ENCODE measurements at places on chromosomes 5 and 9.

GRCh38 chr5:32087086-32088082 lies 86.7 kb downstream of the GOLPH3 start:
- DNase-seq, result no peak

DNA sequence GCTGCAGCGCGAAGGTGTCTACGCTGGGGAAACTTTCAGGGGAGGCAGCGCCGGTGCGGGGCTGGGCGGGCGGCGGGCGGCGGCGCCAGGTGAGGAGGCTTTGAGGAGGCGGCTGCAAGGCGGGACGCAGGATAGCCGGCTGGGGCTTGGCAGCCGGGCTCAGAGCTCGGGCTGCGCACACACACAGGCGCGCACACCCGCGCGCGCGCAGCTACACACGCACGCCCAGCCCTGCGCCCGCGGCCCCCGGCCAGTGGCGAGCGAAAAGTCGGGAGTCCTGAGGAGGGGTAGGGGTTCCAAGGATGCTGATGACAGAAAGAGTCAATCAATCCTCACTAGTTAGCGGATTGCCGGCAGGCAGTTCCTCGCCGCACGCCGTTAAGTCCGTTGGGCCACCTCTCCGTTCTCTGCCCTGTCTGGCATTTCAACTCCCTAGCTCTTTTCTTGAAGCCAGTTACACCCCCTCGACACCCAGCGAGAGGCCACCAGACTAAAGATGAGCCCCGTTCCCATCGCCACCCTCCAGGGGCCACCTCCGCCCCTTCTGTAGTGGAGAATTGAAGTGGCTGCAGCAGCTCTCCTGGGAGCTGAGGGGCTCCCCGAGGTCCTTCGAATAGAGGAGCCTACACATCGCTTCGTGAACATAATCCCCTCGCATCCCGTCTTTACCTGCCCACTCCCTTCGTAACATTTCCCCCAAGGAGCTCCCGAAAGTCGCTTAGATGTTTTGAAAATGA lies 1640.3 kb upstream of the C9orf72 start:
- DNase-seq, result peak; percentile 60

GRCh38 chr5:10662083-10662482 lies 98.2 kb downstream of the ANKRD33B start:
- no peak for DNase-seq

DNA sequence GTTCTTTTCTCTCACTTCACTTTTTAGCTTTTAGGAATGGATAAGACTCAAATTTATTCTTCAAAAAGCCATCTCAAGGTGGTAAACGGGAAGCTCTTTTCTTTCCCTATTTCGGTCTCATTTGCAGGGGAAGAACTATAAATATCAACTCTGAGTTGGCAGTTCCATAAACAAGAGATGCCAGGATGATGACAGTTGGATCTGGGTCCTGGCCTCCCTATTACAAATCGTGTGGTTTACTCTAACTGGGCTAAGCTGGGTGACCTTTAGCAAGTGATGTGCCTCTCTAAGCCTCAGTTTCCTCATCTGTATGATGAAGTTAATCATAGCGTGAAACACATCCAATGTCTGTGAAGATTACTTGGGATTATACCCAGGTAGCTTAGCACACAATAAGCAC lies 44.2 kb downstream of the TLE4 start:
- no peak for DNase-seq

DNA sequence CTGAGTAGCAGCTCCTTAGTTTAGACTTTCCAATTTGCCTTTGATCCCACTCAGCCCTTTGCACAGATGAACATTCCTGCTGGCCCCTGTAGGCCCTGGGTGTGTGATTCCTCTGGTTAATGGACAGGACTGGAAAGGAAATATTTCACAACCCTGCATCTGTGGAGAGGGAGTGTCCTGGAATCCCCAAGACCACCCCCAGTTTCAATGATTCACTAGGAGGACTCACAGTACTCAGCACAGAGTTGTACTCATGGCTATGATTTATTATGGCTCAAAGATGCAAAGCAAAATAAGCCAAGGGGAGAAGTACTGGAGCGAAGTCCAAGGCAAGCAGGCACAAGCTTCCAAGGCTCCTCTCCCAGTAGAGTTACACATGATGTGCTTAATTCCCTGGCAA lies 42.4 kb upstream of the TJP2 start:
- no peak for DNase-seq

- DNase-seq, result no peak
Measured at GRCh38 chr5:119037496-119038215, 33.2 kb upstream of the DMXL1 start.

DNA sequence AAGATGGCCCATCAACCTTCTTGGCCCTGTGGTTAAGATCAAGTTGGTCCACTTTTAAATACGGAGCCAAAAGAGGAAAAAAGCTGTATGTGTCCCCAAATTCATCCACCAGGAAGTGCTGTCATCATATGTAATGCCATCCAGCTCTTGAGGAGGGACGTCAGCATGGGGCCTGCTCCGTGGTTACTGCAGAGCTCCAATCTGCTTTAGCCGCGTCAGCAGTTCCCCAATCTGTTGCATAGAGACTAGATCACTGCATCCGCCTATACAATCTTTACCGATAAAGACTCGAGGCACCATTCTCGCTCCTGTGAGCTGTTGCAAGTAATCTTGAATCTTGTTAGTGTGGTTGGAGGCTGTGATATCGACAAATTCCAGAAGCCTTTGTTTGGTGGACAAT lies 65.7 kb downstream of the GABRA6 start:
- DNase-seq, result no peak

GRCh38 chr5:9766581-9766980 lies 136.4 kb upstream of the TAS2R1 start:
- DNase-seq, result no peak

DNA sequence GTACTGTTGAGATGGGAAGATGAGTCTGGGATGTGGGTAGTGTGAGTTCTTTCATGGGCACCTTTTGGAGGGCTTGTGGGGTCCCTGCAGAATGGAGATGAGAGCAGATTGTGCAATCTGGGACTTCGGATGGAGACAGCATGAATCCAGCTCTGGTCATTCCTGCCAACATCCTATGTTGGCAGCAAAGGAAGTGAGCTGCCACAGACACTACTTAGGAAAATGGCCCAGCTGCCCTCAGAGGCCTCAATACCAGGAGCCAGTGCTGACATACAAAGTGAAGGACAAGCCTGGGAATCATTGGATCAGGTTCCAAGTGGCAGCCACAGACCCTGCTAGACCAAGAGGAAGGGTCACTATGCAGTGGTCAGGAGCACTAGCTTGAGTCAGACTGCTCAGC lies 402.8 kb downstream of the CDK5RAP2 start:
- no peak for DNase-seq

DNA sequence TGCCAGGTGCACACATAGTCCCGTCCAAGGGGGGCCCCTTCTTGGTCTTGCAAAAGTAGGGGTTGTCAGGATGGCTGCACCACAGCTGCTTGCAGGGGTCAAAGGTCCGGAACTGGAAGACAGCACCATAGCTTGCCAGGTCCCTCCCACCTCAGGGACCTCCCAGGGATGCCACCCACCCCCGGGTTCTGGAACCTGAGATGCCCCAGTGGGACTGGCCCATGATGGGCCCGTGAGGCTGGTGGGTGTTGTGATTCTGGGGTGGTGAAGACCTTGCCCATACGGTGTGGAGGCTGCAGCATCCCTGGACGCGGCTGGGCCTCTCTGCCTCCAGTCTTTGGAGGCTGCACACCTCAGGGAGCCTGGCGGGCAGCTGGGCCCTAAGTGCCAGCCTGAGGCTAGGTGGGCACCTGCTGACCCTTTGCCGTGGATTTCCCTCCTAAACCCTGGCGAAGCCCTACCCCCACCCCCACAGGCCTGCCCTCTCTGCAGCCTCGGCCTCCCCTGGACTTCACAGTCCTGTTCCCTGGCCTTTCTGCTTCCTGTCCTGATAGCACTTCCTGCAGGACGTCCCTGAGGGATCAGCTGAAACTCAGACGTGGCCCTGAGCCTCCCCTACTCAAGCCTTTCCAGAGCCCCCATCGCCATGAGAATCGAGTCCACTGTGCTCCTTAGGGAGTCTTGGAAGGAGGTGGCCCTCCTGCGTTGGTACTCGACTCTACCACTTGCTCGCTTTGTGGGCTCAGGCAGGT lies 92.1 kb downstream of the ZNF354C start:
- DNase-seq, result no peak

DNA sequence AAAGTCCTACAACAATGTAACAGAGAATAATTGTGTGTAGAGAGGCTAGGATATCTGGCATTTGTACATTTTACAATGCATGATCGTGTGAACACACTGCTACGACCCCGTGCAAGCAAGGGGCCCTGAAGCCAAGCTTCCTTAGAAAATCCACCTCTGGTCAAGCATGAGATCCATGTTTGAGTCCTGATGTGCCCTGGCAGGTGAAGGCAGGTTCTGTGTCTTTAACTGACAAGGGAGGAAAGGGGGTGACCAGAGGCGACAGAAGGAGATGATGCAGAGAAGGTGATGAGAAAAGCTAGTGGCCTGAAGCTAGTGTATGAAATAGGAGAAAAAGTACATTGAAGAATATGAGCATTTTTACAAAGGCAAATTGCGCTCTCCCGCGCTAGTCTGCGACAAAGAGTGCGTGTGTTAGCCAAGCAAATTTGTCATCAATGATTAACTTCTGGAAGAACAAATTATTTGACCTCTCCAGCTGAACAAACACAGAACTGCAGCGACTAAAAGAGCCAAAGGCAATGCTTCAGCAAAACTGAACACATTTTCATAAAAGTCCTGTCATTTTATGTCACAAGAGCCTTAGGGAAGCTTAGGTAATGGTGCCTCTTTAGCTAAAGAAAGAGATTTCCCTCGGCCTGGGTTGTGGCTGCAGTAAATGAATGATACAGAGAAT lies 101.7 kb upstream of the DAPK1 start:
- DNase-seq, result no peak

Measured in iPS-NIHi11 (cell line).